Ecto neural progenitor cell (in vitro differentiated cells): ENCODE measurements at places on chromosomes 7 and 10.

DNA sequence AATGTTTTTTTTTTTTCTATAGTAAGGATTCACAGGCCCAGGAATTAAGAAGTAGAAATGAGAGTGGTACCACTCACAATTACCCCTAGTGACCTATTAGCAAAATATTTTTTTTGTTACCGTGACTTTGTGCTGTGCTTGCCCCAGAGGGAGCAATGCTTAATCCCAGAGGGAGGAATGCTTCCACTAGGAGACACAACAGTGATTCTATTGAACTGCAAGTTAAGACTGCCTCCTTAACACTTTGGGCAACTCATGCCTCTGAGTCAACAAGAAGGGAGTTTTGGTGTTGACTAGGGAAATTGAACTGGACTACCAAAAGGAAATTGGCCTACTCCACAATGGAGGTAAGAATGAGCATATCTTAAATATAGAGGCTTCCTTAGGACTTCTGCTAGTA, 17.2 kb upstream of the MEOX2 start:
- no peak for DNase-seq

GRCh38 chr7:138690495-138690894, 10.7 kb downstream of the SVOPL start:
- DNase-seq = no peak

DNA sequence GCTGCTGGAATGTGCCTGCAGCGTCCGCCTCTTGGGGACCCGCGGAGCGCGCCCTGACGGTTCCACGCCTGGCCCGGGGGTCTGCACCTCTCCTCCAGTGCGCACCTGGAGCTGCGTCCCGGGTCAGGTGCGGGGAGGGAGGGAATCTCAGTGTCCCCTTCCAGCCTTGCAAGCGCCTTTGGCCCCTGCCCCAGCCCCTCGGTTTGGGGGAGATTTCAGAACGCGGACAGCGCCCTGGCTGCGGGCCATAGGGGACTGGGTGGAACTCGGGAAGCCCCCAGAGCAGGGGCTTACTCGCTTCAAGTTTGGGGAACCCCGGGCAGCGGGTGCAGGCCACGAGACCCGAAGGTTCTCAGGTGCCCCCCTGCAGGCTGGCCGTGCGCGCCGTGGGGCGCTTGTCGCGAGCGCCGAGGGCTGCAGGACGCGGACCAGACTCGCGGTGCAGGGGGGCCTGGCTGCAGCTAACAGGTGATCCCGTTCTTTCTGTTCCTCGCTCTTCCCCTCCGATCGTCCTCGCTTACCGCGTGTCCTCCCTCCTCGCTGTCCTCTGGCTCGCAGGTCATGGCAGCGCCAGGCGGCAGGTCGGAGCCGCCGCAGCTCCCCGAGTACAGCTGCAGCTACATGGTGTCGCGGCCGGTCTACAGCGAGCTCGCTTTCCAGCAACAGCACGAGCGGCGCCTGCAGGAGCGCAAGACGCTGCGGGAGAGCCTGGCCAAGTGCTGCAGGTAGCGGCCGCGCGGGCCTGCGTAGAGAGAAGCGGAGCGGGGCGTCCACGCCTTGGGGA, 645 bp downstream of the SLC26A4 start:
- peak; percentile 75 for DNase-seq

- DNase-seq = no peak
Measured at GRCh38 chr10:114665406-114665805, 7.3 kb upstream of the ABLIM1 start.

GRCh38 chr10:113889911-113890310, 35.5 kb downstream of the NHLRC2 start:
- DNase-seq = no peak

- no peak for DNase-seq
Measured at GRCh38 chr7:33720870-33721269, 184.5 kb upstream of the BMPER start.

GRCh38 chr10:129850790-129851189, 113.3 kb downstream of the EBF3 start:
- no peak for DNase-seq
